T-helper 22 cell (primary cell): ENCODE measurements at places on chromosomes 12 and 14.

DNA sequence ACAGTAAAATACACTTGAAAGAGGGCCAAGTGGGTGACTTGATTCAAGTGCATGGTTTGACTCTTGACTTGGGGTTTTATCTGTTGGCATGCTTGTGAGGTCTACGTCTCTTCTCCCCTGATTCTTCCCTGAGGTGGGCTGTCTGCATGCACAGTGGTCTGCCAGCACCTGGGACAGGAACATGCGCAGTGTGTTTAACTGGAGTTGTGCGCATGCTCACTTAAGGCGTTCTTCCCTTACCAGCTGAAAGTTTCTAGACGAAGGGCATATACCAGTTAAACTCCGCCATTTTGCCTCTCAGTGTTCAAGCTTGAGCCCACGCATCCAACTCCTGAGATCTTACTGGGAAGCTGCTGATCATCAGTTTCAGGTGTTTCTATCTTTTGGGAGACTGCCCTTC lies 38.5 kb downstream of the GLRX5 start:
- no peak for DNase-seq

- no peak for DNase-seq
These were observed 557.7 kb downstream of the FSCB start for GRCh38 chr14:43949400-43949799.

GRCh38 chr14:103318750-103319419 lies 15.2 kb upstream of the EIF5 start:
- DNase-seq: no peak

GRCh38 chr12:74794522-74794921 lies 256.9 kb downstream of the ATXN7L3B start:
- no peak for DNase-seq

- no peak for DNase-seq
These were observed 86.6 kb upstream of the TRAF3 start for GRCh38 chr14:102690509-102691286.

DNA sequence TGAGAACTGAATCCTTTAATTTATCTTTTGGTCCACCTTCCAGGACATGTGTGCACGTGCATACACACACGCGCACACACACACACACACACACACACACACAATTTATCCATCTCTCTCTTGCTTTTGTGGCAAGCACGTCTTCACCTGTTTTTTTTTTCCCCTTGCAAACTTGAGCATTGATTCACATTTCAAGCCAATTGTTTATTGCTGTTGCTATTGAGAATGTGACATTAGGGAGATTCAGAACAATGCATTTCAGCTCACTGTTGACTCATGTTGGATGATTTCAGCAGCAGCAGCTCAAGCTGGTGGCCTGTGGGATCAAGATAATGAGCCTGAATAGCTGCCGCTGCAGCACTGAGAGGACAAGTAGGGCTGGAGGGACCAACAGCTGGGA lies 128.9 kb downstream of the SNAPC1 start:
- no peak for DNase-seq

GRCh38 chr12:1797011-1797901 lies 23.1 kb upstream of the LRTM2 start:
- peak; percentile 57 for DNase-seq

DNA sequence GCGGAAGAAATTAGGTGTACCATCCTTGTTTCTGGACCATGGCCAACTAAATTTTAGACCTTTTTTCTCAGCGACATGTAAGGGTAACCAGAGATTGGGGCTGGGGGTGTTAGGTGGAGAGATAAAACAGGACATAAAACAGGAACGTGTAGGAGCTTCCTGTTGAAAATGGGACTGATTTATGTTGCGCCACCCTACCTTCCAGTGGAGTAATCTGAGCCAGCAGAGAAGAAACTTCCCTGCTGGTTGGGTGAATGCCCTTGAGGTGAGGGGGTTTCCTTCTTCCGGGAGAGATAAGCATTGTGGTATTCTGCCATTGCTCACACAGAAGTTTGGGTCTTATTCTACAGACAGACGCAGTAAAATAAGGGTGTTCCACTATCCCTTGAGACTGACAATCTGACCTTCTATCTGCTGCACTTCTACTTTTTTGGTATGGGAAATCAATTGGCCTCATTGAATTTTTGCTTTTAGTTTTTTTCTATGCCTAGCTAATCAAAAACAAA lies 417.6 kb downstream of the PCNX1 start:
- DNase-seq: peak; percentile 43

GRCh38 chr12:130952171-130952954 lies 1.3 kb upstream of the ADGRD1 start:
- DNase-seq: no peak

- no peak for DNase-seq
These were observed 107.1 kb upstream of the BCAT1 start for GRCh38 chr12:25056011-25056410.

GRCh38 chr12:2683283-2684025 lies 111.3 kb upstream of the FKBP4 start:
- DNase-seq: no peak

DNA sequence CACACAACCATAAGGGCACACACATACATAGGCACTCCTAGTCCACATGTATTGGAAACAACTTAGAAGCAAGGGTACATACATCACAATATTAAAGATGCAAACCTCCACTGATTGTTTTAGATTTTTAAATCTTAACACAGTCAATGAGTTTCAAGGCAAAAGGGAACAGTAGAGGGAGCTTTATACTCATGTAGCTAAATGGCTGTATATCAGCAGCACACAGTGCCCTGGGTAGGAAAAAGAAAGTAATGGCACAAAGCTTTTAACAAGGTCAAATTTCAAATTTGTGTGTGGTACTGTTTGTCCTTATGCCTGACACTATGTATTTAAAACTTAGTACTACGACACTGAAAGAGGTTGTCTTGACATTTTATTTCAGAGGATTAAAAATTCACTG lies 262.0 kb downstream of the MED13L start:
- no peak for DNase-seq

DNA sequence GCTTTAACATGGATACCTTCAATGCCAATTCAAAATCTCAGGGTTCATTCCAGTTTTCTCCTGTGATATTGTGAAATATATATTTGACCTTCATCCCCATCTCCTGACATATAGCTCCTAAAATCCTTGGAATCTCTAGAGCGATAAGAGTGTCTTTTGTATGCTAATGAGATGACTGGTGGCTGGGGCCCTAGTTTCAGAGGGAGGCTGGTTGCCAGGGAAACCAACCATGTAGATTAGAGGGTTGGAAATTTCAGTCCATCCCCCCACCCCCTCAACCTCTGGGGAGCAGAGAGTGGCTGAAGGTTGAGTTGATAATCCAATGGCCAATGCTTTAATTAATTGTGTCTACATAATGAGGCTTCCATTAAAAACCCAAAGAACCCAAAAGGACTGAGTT lies 59.4 kb downstream of the SDR9C7 start:
- no peak for DNase-seq

DNA sequence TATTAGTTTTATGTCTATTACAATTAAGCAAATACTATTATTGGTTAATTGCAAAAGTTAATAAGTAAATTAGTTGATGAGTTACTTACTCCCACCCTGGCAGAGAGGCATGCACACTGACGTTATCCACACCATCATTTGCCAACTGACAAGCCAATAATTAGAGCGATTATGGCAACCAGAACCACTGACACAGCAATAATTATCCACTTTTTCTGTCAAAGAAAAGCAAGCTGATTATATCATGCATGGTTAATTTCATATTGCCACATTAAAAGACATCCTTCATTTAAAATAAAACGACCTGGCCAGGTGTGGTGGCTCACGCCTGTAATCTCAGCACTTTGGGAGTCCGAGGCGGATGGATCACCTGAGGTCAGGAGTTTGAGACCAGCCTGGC lies 43.1 kb downstream of the STX2 start:
- no peak for DNase-seq

GRCh38 chr14:59247801-59248584 lies 59.5 kb downstream of the DAAM1 start:
- DNase-seq: no peak

DNA sequence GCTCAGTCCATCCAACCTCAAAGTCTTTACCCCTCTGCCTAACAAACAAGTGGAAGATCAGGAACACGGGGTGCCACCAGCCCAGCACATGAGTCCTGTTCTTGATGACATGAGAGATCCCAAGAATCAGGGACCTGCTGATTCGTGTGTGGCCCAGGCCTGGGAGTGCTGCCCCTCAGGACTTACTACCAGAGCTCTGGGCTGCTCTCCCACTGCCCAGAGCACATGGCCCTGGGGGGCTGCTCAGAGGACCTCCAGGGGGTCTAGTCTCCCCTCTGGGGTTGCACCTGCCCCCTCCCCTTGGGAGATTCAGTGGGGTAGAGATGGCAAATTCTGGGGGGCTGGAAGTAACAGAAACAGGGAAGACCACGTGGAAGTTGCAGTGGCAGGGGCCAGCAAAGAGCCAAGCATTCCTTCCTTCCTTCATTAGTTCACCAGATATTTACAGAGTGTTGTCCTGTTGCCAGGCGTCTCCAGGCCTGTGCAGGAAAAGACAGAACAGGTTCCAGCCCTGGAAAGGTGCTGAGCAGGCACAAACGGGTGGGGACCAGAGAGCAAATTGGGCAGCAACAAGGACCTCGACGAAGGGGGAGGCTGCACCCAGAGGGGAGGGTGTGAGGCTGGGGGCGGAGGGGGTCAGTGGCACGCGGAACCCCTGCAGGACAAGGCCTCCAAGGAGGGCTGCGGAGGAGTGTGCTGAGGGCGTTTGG lies 45.1 kb upstream of the MEG3 start:
- no peak for DNase-seq

DNA sequence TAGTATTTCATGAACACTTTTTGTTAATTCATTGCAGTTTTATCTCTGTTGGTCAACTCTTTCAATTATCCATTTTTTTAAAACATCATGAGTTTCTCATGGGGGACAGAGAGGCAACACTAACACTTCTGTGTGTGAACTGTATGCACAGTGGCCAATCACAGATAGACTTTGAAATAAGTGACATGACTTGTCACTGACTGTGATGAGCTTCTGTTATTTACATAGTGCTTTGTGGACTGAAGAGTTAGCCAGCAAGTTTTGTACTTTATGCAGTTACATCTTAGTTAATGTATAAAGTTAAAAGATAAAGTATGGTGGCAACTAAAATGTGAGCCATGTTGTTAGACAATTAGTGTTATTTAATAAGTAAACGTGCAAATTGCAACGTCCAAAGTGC lies 16.1 kb downstream of the FERMT2 start:
- no peak for DNase-seq

- peak; percentile 34 for DNase-seq
These were observed 5.3 kb upstream of the UBC start for GRCh38 chr12:124919521-124920352.

DNA sequence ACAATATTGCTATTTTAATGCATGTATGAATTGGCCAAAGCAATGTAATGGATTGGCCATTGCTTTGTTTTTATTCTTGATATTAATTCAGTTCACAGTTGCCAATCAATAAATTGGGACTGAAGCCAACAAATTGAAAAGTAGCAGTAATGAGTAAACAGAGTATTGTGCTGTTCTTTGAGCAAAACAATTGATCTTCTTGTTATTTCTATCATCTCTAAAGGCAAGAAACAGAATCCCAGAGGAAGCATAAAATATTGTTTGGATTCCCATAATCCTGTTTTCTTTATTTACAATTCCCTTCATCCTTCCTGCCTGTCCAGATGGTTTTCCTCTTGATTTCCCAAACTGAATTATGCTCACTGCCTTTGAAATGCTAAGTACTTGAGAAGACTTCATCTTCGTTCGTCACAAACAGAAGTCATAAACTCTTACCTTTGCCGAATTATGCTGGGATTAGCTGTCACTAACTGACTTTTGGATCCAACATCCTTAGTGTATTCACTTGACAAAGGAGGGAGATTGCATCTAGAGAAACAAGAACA lies 85.9 kb downstream of the ST8SIA1 start:
- DNase-seq: no peak

GRCh38 chr12:43370263-43370662 lies 181.7 kb downstream of the ADAMTS20 start:
- no peak for DNase-seq

GRCh38 chr12:51118706-51119105 lies 35.3 kb upstream of the CSRNP2 start:
- DNase-seq: no peak

- DNase-seq: no peak
These were observed 45.5 kb downstream of the CHGA start for GRCh38 chr14:92968291-92969020.

DNA sequence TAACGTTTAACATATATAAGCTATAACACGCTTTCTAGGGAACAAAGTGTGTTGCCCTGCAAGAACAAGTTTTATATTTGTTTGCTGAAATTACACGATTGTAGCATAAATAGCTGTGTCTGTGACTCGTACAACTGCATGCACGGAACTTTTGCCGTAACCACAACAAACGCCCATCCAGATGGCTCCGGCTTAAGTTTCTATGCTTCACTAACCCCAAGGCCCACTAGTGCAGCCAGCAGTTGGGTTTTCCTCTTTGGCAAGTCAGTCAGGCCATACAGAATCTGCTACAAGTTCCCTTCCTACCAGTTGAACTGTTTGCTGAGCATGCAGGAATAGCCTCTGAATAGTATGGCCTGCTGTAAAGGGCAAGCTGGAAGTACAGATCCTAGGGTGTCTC lies 12.1 kb downstream of the CSRP2 start:
- no peak for DNase-seq

DNA sequence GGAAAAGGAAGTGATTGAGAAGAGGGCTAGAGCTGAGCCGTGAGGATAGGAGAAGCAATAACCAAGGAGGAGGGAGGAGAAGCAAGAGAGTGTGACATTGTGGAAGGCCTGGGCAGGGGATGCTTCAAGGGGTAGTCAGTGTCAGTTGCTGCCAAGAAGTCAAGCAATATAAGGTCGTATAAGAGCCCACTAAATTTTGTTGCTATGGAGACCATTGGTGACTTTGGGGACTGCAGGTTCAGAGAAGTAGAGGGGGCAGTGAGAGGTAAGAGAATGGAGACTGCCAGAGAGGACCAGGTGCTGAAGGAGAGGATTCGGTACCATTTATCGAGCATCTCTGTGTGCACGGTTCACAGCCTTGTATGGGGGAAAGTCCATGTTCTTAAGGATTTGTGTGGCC lies 3.1 kb upstream of the ATXN3 start:
- DNase-seq: no peak

GRCh38 chr14:90387206-90387760 lies 9.5 kb upstream of the CALM1 start:
- DNase-seq: no peak

DNA sequence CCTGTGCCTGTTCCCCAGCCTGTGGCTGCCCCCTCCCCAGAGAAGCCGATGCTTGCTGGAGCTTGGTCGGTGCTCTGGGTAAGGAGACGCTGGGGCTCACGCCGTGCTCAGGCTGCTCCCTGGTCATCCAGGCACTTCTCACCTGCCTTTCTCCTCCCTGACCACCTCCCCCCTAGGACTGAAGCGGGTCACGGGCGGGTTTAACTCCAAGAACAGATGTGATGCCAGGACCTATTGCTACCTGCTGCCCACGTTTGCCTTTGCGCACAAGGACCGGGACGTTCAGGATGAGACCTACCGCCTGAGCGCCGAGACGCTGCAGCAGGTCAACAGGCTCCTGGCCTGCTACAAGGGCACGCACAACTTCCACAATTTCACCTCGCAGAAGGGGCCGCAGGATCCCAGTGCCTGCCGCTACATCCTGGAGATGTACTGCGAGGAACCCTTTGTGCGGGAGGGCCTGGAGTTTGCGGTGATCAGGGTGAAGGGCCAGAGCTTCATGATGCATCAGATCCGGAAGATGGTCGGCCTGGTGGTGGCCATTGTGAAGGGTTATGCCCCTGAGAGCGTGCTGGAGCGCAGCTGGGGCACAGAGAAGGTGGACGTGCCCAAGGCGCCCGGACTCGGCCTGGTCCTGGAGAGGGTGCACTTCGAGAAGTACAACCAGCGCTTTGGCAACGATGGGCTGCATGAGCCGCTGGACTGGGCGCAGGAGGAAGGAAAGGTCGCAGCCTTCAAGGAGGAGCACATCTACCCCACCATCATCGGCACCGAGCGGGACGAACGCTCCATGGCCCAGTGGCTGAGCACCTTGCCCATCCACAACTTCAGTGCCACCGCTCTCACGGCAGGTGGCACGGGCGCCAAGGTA lies 8.4 kb upstream of the EP400 start:
- no peak for DNase-seq
